ENCODE measurements at places on chromosomes 5 and 9.

GRCh38 chr5:119578937-119579336 lies 50.4 kb upstream of the FAM170A start:
- no peak for DNase-seq

- no peak for DNase-seq
These were observed 789 bp downstream of the COL27A1 start for GRCh38 chr9:114155995-114156656.

GRCh38 chr5:2801577-2802525 lies 50.4 kb upstream of the IRX2 start:
- DNase-seq: no peak

DNA sequence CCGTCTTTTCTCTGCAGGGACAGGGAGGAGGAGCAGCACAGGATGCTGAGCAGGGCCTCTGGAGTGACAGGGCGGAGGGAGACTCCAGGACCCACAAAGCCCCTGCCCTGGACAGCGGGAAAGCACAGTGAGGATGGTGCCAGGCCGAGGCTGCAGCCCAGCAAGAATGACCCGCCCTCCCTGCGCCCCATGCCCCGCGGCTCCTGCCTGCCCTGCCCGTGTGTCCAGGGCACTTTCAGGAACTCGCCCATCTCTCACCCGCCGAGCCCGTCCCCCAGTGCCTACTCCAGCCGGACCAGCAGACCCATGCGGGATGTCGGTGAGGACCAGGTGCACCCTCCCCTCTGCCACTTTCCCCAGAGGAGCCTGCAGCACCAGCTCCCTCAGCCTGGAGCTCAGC lies 9.1 kb upstream of the EXOC3 start:
- no peak for DNase-seq

GRCh38 chr9:107991581-107991980 lies 502.0 kb upstream of the KLF4 start:
- DNase-seq: no peak

GRCh38 chr9:29214690-29215253 lies 1641.5 kb upstream of the C9orf72 start:
- no peak for DNase-seq

DNA sequence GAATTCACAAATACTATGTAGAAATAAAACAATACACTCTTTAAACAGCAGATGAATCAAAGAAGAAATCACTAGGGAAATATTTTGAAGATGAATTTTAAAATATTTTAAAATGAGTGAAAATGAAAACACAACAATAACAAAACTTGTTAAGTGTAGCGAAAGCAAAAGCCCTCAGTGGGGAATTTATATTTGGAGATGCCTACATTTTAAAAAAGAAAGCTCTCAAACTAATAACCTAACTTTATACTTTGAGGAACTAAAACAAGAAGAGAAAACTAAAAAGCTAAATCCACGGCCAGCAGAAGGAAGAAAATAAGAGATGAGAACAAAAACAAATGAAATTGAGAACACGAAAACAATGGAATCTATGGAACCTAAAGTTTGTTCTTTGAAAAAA lies 22.7 kb downstream of the SPDL1 start:
- DNase-seq: no peak

DNA sequence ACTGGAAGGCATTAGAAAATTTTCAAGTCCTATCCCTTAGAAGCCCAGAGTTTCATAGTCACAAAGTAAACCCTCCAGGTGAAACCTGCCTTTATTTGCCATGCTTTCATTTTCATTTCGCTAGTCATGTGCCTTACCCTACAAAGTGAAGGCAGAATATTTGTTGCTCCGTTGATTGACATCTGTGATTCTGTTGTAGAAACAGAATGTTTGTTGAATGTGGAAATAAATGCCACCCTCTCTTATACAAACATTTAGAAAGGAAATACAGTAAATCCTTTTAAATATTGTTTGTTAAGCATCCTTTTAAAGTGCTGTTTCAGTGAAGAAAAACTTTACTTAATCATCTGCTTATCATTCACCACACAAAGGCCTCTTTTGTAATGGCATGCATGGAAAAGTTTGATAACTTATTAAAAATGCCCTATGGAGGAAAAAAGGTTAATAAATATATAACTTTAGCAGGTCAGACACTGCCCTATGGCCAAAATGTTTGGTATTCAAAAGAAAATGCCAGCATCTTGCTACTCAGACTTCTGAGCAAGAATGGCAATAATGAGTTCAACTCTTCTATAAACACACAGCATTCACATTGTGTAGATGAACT lies 34.3 kb upstream of the CAST start:
- DNase-seq: no peak

DNA sequence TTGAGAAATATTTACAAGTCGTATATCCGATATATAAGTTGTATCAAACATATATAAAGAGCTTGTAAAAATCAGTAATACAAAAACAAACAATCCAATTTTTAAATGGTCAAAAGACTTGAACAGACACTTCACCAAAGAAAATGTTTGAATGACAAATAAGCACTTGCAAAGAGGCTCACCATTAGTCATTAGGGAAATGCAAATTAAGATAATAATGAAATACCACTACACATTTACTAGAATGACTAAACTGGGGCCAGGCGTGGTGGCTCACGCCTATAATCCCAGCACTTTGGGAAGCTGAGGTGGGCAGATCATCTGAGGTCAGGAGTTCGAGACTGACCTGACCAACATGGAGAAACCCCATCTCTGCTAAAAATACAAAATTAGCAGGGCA lies 134.6 kb upstream of the HAND1 start:
- no peak for DNase-seq
